Sciatic nerve (tissue), 2 donors: ENCODE measurements at places on chromosomes 1 and 21.

DNA sequence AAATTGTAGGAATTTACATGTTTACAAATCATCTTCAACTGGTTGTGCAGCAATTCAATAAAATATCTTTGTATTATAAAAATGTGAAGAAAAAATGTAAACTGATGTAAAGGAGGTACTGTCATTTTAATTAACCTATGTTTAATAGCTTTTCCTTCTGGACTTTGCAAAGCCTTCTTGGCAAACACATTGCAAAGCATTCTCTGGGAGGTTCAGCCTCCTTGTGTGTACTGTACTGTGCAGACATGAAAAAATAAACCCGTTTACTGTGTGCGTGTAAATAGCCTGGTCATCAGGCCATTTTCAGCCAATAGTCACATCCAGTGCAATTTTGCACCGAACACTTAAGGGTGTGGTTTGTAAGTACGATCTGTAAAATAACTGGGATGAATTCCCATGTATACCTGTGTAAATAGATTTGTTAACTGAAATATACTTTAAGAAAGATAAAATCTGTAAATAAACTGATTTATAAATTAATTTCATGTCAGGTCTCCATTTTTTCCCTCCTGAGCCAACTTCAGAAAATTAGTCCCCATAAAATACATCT lies 40.2 kb upstream of the QSOX1 start:
- no peak for DNase-seq

- no peak for DNase-seq
Observed at GRCh38 chr1:51945591-51945990, 44.9 kb downstream of the RAB3B start.

DNA sequence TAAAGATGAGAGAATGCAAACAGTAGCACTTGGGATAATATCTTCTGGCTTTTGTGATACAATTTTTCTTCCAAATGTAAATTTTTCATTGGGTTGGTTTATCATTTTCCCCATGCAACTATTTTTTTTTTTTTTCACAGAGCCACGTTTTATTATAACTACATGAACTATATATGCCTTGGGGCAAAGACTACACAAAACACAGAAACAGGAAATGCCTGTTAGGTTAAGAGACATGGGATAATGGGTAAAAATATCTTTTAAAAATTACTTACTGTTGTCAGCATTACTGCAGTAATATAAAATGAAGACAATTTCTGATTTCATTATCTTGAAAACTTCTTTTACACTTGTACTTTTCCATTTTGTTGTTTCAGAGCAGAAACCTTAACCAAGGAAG lies 74.6 kb downstream of the DISP1 start:
- no peak for DNase-seq

DNA sequence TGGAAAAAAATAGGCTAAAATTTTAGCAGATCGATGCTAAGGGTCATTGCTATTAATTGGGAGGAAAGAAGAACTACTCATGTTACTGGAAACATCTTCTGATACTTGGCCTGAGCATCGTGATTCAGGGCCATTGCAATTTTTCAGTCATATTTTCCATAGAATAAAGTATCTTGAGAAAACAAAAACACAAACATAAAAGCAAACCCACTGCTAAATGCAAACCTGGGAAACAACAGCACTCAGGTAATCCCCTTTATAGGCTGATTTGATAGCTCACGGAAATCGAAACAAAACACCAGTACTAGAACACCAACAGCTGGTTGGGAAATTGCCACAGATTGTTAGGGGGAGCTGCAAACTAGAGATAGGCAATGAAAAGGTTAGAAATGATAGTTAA lies 172.9 kb upstream of the ESRRG start:
- DNase-seq: no peak

DNA sequence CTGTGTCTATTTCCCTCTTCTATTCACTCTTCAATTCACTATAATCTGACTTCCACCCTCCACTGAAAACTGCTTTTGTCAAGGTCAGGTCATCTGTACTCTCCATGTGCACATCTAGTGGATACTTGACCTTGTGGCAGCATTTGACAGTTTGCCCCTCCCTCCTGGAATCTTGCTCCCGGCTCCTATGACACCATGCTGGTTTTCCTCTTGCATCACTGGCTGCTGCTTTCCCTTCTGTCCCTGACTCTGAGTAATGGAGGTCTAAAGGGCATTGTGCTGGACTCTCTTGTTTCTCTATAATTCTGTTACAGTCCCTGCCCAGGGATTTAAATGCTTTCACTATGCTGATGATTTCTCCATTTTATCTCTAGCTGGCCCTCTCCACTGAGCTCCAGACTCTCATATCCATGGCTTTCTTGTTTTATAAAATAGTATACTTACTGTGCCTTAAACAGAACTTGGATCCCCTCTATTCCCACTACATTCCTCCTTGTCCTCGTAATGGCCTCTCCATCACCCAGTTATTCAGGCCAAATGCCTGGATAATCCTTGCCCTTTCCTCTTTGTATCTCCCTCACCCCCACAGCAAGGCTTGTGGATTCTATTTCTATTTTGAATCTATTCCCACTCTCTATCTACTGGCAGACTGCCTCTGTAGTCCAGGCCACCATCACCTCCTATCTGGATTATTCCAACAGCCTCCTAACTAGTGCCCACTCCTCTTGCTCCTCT lies 36.8 kb upstream of the PODN start:
- peak; percentile 72 for DNase-seq
